Spinal cord (tissue), 10 donors: ENCODE measurements at places on chromosomes 4 and X. TPM values are rescaled to one million over a fixed set of nuclear protein-coding genes. Genes with fewer than 3 reads are reported as not detected.

The MAGEA12 gene
- polyA plus RNA-seq: 0.12 TPM

The ADRA2C gene
- 3.7 TPM for polyA plus RNA-seq

The SLC10A6 gene
- 0.11 TPM for polyA plus RNA-seq

The MAGED4 gene
- polyA plus RNA-seq: 231 TPM

The SMIM43 gene
- 0.81 TPM for polyA plus RNA-seq

The SSX3 gene
- not detected for polyA plus RNA-seq

The SPANXA1 gene
- polyA plus RNA-seq: not detected

The CFP gene
- 3.4 TPM for polyA plus RNA-seq

The MAPK10 gene
- polyA plus RNA-seq: 113 TPM

The KLF8 gene
- 9.0 TPM for polyA plus RNA-seq

The CORIN gene
- 1.8 TPM for polyA plus RNA-seq

The GABRE gene
- polyA plus RNA-seq: 12.6 TPM
